ENCODE measurements at places on chromosomes 12 and 14.

DNA sequence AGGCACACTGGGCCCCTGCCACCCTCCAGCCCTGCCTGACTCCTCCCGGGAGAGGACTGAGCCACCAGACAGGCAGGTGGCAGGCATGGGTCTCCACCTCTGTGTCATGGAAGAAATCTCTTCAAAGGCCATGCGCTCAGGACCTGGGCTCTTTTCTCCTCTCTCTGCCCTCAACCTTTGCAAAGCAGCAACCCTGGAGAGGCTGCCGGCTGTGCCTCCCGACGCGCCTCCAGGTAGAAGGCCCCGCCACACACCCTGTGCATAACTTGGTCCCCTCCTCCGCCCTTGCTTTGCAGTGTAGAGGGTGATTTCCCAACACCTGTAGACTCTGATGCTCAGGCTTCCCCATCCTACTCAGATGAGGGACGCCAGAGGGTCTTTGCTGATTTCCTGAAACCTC lies 28.2 kb upstream of the TMEM179 start:
- H3K27me3 ChIP-seq = no peaks in the 10 kb centered on the region
- H3K27ac ChIP-seq = no peak overlapping the region
- no peak for DNase-seq
- H3K4me3 ChIP-seq = no peak overlapping the region

DNA sequence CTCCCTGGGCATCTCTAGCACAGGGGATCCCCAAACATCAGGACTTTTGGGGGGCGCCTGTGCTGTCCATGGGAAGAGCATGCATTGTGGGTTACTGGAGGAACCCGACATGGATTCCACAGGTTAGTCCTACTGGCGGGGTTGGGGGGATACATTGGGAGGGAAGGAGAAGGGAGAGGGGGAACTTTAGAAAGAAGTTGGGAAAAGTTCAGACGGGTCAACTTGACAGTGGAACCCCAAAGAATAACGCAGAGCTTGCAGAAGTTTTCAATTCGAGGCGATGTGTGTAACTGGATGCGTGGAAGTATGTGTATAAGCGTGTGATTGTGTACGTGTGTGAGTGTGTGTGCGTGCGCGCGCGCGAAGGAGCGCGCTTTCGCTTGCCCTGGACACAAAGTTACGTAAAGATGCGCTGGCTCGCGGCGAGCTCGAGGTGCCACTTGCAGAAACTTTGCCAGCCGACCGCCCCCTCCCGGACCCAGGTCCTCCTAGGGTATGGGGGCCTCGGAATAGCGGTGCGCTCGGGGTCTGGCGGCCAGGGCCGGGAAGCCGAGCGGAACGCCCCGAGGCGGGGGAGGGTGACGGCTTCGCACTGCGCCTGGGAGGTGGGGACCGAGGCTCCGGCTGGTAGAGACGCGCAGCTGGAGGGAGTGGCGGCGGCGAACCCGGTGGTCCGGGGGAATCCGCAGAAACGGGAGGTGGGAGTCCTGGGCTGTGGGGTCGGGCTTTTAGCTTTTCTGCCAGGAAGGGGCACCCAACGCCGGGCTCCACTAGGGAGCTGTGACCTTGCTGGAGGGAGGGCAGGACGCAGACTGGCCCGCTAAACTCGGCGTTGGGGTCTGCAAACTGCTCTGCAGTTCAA lies 669 bp downstream of the RFX4 start:
- no peak overlapping the region for H3K27ac ChIP-seq
- peak; percentile 70 for DNase-seq
- peak overlapping the region; percentile 20 for H3K4me3 ChIP-seq
- peaks cover 10% of the 10 kb centered on the region for H3K4me1 ChIP-seq
- peaks cover 56% of the 10 kb centered on the region for H3K27me3 ChIP-seq

DNA sequence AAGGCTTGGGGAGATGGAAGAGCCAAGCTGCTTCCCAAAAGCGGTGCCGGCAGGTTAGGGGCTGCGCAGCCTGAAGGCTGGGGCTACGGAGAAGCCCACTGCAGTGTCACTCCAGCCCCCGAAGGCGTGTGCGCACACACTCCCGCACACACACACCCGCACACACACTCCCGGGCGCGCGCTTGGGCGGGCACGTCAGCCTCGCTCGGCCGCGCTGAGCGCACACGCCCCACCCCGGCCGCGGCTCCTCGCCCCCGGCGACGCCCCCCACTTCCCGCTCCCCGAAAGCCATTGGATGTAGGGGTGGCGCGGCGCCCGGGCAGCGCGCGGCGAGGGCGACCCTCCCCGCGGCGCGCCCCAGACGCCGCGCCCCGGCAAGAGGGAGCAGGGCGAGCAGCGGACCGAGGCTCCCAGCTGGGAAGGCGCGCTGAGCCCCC lies at the start of gene KCNK10:
Gene KCNK10, minus strand, starts transcription at position 184 of the 437 bp plus-strand sequence. CDS start 471 bp downstream, outside the sequence.
- peak within 1 kb of the TSS; percentile 12 for H3K4me3 ChIP-seq
- no peak within 1 kb of the TSS for H3K27ac ChIP-seq
- H3K27me3 ChIP-seq = no peaks in the 10 kb centered on the region

DNA sequence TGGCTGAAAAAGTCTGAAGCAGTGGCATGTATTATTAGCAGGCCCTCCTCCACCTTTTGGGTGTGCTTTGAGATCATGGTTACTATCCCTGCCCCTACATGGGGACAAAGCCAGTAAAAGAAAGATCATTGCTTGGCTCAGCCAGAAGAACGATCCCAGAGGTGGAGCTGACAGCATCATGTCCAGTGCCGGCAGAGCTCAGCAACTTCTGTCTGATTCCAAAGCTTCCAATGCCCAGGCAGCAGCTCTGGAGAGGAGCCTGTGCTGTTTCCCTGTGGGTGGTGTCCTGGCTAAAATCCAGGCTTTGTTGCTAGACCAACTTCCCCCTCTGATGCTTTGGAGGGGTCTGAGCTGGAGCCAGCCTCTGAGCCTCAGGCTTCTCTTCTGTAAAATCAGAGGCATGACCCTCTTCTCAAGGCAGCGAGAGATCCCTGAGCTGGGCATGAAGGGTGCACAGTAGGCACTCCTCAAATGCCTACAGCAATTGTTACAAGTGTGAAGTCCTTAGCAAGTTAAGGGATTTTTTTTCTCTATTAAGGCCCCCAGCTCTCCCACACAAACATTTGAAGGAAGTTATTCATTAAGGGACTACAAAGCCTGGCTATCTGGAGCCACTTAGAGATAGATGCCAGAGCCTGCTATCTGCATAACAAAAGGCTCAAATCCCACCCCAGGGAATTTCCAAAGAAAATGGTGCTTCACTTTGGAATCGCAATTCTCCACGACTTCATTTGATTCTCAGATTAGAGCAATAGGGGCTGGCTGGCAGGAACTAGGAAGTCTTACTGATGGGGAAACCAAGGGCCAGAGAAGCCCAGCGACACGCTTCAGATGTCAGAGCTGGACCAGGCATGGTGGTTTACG lies 10.9 kb upstream of the GSC start:
- H3K27me3 ChIP-seq = peaks cover 9% of the 10 kb centered on the region
- no peak overlapping the region for H3K27ac ChIP-seq
- no peaks in the 10 kb centered on the region for H3K36me3 ChIP-seq
- DNase-seq = no peak

DNA sequence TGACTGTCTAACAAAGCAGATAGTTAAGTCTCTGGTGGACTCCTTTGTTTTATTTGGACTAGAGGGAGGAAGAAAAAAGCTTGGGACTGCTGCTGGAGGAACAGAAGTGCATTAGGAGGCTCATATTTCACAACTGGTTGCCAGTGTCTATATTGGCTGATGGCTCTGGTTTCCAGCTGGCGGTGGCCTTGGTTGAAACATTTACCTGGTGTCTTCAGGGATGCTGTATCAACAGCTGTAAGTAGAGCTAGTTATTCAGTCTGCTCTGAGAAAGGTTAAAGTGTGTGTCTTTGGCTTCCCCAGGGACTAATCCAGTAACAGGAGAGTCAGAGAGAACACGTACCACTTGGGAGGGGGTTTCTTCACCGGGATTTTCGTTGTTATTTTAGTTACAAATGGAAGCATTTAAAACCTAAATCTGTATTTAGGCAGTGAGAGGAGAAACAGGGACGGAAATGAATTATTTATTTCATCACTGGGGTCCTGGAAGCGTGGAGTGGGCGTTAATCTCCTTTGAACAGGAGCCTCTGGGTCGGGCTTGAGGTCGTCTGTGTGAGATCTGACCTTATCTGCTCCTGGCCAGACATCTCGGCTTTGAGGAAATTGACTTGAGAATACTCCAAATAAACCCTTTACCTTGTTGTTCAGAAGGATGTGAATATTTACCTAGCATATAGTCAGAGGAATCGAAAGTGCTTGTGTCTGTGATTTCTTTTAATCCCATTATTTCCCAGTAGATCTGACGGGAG lies 149.9 kb downstream of the NRXN3 start:
- no peak for DNase-seq
- H3K27ac ChIP-seq = no peak overlapping the region
- H3K27me3 ChIP-seq = no peaks in the 10 kb centered on the region
- no peak overlapping the region for H3K4me3 ChIP-seq

DNA sequence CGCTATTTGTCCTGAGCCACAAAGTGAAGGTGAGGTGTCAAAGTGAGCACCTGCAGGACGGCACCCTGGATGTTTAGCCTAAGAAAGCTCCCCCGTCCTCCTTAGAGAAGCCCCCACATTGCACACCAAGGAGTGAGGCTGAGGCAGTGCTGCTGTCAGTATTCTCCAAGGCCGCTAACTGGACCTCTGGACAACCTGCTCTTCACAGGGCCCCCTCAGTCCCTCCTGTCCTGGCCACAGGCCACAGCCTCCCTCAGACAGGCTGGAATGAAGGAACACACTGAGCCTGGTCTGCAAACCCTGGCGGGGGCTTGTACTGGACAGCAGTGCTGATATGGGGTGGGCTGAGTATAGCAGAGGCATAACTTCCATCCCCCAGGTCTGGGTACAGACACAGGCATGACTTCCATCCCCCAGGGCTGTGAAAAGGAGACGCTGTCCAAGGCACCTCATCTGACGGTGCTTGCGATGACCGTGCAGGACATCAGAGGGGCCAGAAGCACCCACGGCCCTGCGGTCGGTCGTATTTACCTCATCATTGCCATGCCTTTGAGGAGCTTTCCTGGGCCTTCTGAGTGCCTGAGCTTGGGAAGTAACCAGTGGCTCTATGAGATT lies 82.4 kb upstream of the DIO3 start:
- DNase-seq = no peak
- H3K27ac ChIP-seq = no peak overlapping the region
- H3K27me3 ChIP-seq = no peaks in the 10 kb centered on the region
- H3K36me3 ChIP-seq = no peaks in the 10 kb centered on the region
- H3K4me1 ChIP-seq = peaks cover 29% of the 10 kb centered on the region
- H3K4me3 ChIP-seq = no peak overlapping the region

- H3K27me3 ChIP-seq = no peaks in the 10 kb centered on the region
- no peak for DNase-seq
- no peaks in the 10 kb centered on the region for H3K36me3 ChIP-seq
- no peaks in the 10 kb centered on the region for H3K4me1 ChIP-seq
Measured at GRCh38 chr14:24441904-24442239, 704 bp downstream of the SDR39U1 start.

GRCh38 chr12:27383429-27384260 lies 51.0 kb downstream of the BMAL2 start:
- H3K27ac ChIP-seq = no peak overlapping the region
- H3K4me3 ChIP-seq = no peak overlapping the region
- no peaks in the 10 kb centered on the region for H3K4me1 ChIP-seq
- no peaks in the 10 kb centered on the region for H3K27me3 ChIP-seq
- H3K36me3 ChIP-seq = no peaks in the 10 kb centered on the region
- DNase-seq = peak; percentile 88

DNA sequence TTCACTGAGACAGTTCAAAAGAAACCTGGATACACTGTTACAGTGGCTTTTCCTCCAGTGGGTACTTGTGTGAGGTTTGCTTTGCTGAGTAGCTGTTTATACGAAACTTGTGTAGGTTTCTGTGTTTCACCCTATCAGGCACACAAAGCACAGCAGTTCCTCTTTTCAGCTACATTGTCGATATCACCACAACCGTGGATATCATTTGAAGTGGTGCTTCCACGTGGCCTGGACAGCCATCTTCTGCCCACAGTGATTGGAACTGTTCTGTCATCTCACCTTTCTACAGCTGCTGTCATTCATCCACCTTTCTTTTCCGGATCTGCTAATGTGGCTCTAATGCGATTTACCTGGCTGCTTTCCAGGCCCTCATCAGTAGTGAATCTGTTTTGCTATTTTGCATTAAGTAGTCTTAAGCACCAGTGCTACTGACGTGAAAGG lies 368.8 kb downstream of the SYT1 start:
- no peak for DNase-seq
- no peak overlapping the region for H3K4me3 ChIP-seq
- no peaks in the 10 kb centered on the region for H3K4me1 ChIP-seq
- H3K36me3 ChIP-seq = no peaks in the 10 kb centered on the region
- no peak overlapping the region for H3K27ac ChIP-seq
- H3K27me3 ChIP-seq = no peaks in the 10 kb centered on the region

DNA sequence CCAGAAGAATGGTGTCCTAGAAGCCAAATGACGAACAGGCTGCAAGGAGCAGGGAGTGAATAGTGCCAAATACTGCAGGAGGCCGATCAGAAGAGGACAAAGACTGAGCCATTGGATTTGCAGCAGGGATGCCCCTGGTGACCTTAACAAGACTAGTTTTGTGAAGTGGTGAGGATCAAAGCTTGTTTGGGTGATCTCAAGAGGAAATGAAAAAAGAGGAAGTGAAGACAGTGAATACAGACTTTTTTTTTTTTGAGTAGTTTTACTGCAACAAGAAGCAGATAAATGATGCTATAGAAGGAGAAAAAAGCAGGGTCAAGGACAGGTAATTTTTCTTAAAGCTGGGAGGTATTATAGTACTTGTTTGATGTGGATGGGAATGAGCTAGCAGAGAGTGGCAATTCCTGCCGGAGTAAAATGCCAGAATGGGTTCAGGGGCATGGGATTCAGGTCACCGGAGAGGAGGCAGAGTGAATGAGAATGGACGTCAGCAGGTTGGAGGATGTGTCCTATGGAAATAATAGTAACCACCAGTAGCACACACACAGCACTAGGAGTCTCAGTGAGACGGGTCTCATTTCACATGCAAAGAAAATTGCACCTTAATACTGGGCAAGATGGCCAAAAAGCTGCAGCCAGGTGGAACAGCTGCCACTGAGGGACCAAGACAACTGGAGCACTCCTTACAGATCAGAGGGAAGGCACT lies 345.8 kb upstream of the CCDC196 start:
- H3K4me1 ChIP-seq = no peaks in the 10 kb centered on the region
- H3K4me3 ChIP-seq = no peak overlapping the region
- no peaks in the 10 kb centered on the region for H3K36me3 ChIP-seq
- DNase-seq = no peak
- no peak overlapping the region for H3K27ac ChIP-seq

GRCh38 chr12:120940006-120940405 lies 35.8 kb upstream of the SPPL3 start:
- no peak overlapping the region for H3K27ac ChIP-seq
- no peaks in the 10 kb centered on the region for H3K4me1 ChIP-seq
- H3K27me3 ChIP-seq = no peaks in the 10 kb centered on the region

All from pancreas (tissue), 10 donors.